ENCODE measurements at places on chromosomes 13 and 19.

DNA sequence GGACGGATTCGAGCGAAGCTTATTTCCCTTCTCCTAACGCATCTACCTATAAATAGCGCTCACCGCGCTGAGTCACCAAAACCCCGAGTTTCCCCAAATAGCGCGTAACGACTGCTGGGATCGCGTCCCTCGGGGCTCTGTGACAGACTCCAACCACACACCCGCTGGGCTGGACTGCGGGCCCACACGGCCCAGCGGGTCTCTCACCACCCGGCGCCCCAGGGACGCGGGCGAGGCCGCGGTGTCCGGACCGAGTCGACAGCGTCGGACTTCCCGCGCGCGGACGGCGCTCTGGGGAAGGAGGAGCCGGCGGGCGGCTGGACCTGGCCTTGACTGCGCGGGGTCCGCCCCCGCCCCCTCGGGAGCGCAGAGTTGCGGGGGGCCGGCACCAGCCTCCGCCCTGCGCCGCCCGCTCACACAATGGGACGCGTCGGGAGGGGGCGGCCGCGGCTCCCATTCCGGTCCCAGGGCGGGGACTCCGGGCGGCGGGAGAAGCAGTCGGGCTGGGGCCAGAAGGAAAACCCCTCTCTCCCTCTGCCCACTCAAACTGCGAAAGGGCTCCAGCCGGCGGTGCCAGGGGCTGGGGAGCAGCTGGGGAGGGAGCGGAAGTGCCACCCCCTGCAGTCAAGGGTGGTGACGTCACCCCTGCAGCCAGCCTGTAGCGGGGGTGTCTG, 108.8 kb downstream of the KCNRG start:
- peak; percentile 93 for DNase-seq

- DNase-seq: no peak
Measured at GRCh38 chr13:100184095-100184494, 95.2 kb downstream of the PCCA start.

DNA sequence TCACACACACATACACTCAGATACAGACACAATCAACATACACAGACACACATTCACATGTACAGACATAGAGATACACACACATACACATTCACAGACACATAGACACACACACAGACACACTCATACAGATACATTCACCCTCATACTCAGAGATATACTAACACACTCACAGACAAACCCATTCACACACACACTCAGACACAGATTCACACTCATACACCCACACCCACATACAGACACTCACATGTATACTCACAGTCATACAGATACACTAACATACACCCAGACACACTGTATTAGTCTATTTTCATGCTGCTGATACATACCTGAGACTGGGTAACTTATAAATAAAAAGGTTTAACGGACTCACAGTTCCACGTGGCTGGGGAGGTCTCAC, 30.8 kb downstream of the GJA3 start:
- DNase-seq: no peak

GRCh38 chr13:98917116-98917515, 60.7 kb downstream of the DOCK9 start:
- DNase-seq: no peak

DNA sequence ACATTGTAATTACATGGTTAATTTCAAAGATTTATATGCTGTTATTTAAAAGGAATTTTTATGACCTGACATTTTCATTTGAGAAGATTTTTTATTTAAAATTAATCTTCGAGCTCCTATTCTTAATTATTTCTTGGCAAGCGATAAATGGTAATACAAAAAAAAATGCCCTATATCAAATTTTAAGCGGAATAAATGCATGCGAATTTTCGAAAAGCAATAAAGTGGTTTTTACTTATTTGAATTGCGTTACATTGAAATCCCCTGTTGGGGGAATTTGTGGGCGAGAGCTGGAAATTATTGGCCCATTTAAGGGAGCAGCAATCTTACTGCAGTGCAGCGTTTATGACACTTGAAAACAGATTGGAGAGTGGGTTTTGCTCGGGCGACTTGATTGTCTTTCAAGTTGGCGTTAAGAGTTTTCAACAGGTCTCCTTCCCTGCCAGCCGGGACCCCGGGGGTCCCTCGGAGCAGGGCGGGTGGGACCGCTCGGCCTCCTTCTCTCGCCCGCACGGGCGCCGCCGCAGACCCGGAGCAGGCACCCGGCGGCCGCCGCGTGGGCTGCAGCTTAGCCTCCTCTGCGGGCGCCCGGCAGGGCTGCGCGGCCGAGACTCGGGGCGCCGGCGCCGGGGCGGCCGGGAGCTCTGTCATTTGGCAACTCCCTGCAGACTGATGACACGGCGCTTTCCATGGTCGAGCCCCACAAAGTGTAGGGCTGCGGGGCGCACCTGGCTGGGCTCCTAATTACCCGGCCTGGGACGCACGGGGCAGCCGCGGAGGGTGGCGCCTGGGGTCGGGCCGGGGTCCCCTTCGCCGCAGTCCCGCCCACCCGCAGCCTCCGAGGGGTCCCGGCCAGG, 255.1 kb upstream of the SOX21 start:
- DNase-seq: peak; percentile 71
